ENCODE measurements at places on chromosomes 2 and 18.

- DNase-seq, result no peak
Measured at GRCh38 chr2:68771211-68771751, 36.7 kb downstream of the ARHGAP25 start.

GRCh38 chr2:97745474-97746174, 32.2 kb downstream of the ZAP70 start:
- no peak for DNase-seq

- DNase-seq, result no peak
Measured at GRCh38 chr2:72205504-72205881, 57.8 kb upstream of the CYP26B1 start.

DNA sequence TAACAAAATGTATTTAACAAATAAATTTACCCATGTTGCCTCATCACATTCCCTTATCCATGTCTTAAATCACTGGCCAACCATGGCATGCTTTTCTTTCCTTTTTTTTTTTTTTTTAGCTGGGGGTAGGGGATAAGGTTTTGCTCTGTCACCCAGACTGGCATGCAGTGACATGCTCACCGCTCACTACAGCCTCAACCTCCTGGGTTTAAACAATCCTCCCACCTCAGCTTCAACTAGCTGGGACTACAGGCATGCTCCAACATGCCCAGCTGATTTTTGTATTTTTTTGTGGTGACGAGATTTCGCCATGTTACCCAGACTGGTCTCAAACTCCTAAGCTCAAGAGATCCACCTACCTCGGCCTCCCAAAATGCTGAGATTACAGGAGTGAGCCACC, 266.4 kb downstream of the THSD7B start:
- no peak for DNase-seq

- DNase-seq, result no peak
Measured at GRCh38 chr18:1017227-1018058, 112.8 kb downstream of the ADCYAP1 start.

DNA sequence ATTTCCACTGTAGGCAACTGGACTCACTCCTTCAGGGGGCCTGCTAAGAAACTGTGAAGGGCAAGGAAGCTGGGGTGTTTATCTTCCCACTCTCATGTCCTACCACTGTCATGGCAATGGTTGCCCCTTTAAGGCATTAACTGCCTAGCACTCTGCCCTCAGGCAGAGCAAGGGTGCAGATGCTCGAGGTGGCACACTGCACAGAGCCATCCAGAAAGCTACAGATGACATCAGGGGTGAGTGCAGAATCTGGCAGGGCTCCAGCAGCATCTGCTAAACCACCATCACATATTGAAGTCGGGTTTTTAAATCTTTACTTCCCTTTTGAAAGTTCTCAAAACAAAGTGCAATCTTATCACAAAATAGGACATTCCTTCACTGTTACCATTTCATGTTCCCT, 75.4 kb downstream of the RAPGEF4 start:
- DNase-seq, result no peak

- DNase-seq, result no peak
Measured at GRCh38 chr18:36532394-36532793, 234.9 kb downstream of the FHOD3 start.

GRCh38 chr2:240575101-240575965, 7.0 kb downstream of the RNPEPL1 start:
- no peak for DNase-seq

DNA sequence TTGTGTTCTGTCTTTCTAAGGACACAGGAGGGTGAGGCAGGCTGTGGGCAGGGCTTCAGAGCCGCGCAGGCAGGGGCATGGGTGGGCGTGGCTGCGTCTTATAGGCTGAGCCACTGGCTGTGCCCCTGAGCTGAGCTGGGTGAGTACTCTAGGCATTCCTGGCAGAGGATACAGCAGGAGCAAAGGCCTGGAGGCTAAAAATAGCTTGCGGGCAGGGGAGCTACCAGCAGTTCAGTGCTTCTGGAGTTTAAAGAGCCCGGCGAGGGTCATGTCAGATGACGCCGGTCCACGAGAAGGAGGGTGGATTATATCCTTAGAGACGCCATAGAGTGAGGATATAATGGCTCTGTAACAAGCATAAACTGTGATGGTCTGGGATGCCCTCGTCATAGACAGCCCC, 31.5 kb upstream of the PDIA6 start:
- DNase-seq, result no peak

GRCh38 chr2:230932556-230933511, 7.8 kb upstream of the GPR55 start:
- no peak for DNase-seq

DNA sequence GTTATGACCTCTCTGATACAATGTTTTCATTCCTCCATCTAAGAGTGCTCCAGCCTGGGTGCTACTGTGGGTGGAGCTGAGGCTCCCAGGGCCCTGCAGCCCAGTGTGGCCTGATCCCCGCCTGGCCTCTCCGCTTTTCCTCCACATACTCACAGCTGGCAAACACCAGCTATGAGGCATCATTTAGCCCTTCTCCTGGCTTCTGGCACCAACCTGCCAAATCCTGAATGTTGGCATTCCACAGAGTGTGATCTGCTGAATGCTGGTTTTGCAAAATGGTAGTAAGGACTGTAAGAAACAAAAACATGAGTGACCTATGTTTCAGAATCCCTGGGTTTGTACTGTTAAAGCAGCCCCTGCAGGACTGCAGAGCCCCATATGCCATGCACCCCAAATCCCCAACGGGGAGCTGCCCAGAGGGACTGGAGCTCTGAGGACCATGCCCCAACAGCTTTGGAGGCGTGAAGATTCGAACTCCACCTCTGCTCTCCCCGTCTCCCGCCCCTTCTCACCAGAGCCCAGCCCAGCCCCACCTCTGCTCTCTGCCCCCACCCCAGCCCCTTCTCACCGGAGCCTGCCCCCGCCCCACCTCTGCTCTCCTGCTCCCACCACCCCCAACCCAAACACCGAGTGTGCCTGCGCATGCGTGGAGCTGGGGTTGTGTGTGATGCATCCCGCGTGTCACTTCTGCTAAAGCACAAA, 4.2 kb downstream of the SLC66A2 start:
- DNase-seq, result no peak

DNA sequence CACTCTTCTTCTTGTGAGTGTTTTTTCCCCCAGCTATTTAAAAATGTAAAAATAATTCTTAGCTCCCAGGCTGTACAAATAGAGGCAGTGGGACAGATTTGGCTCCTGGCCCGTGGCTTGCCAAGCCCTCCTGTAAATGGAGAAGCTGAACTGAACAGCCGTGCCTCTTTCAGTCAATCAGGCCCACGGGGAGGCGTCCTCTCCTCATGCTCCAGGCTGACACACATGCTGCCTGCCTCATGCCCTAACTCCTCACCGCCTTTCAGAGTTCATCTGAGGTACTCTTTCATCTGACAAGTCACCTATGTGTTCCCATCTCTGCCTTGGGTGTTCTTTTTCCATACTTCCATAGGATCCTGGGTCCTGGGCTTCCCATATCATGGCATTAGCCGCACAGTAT, 58.9 kb downstream of the BMP10 start:
- no peak for DNase-seq

DNA sequence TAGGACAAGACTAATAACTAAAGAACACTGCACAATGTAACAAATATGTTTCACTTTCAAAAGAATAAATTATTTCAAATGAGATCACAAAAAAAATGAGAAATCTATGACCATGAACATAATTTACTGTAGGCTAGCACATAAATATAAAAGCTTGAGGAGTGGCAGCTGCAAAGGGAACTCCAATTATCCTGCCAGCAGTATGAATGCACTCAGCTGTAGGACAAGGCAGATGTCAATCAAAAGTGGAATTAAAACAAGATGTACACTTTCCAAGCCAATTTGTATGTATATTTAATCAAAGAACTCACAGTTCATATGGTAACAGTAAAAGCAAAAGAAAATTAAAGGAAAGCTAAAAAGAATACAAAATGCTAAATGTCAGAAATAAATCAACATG, 76.6 kb upstream of the NCKAP5 start:
- DNase-seq, result no peak

DNA sequence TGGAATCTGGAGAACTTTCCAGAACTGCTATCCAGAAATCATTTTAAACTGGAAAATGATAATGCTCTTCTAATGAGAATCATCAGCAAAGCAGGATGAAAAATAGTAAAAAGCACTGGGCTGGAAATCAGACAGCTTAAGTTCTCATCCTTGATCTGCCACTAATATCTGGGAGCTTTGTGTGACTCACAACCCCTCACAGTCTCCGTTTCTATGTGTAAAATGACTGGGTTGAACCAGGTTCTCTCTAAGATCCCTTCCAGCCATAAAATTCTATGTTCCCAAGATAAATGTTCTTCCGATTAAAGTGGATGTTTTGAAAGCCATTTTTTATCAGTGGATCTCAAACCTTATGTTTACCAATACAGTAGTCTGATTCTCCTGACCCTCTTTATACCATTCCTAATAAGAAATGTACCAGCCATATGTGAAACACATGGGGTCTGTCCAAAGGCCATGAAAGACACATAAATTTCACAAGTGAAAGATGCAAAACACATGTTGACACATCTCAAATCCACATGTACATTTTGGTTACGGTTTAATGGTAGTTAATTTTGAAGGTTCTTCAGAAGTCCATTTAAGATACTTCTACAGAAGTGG, 188.8 kb downstream of the EN1 start:
- DNase-seq, result peak; percentile 71

- DNase-seq, result no peak
Measured at GRCh38 chr2:85237849-85238565, 89.8 kb downstream of the TGOLN2 start.

DNA sequence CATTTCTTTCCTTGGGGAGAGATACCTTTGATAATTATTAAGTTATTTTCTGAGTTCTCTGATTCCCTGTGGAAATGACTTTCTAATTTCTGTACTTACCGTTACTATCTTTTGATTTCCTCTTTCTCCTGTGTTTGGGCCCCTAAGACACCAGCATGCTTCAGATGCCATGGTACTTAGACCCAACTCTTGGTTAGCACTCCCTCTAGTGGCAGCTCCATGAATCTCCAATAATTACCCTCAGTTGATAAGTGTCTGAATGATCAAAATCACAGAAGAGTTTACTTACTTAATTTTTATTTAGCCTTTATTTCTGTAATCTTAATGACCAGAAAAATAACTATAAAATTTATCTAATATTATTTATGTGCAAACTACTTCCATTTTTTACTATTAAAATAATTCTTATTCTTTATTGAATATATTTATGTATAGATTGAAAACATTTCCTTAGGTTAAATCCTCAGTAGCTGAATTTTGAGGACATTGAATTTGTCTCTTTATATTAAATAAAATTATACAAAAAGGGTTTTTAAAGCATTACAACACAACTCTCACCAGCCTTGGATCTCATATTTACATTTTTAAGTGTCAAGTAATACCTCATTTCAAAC, 300.4 kb downstream of the KCNS3 start:
- peak; percentile 16 for DNase-seq

- DNase-seq, result peak; percentile 50
Measured at GRCh38 chr18:12597760-12598159, 60.1 kb downstream of the SPIRE1 start.

DNA sequence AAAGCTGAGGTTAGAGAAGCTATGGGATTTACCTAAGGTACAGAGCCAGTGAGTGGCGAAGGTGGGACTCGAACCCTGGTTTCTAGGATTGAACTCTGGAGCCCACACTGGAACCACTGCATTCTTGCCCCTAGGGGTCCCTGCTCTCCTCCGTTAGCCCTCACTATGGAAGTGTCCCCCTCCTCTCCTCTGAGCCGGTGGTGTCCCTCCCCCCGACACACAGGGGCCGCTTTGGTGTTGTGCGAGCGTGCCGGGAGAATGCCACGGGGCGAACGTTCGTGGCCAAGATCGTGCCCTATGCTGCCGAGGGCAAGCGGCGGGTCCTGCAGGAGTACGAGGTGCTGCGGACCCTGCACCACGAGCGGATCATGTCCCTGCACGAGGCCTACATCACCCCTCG, 8.5 kb upstream of the GMPPA start:
- no peak for DNase-seq

- DNase-seq, result no peak
Measured at GRCh38 chr2:188993247-188993646, 19.1 kb downstream of the COL3A1 start.

DNA sequence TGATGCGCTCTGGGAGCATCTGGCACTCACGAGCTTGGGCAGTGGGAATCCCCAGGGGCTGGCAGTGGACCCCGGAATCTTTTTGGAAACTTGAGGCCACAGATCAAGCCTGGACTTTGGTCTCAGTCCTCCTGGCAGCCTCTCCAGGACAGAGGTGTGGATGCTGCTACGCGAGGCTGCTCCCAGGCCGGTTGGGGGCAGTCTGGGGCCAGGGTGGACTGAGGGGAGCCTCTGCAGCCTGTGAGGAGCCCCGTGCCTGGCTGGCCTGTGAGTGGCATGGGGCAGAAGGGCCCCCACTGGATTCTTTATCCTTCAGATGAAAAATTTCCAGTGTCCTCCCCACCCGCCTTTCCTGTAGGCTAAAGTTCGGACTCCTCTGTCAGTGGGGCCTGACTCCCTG, 12.7 kb upstream of the DES start:
- DNase-seq, result no peak

- no peak for DNase-seq
Measured at GRCh38 chr18:5488844-5489243, 55.0 kb downstream of the EPB41L3 start.

GRCh38 chr2:167110345-167110744, 222.1 kb downstream of the XIRP2 start:
- DNase-seq, result no peak

DNA sequence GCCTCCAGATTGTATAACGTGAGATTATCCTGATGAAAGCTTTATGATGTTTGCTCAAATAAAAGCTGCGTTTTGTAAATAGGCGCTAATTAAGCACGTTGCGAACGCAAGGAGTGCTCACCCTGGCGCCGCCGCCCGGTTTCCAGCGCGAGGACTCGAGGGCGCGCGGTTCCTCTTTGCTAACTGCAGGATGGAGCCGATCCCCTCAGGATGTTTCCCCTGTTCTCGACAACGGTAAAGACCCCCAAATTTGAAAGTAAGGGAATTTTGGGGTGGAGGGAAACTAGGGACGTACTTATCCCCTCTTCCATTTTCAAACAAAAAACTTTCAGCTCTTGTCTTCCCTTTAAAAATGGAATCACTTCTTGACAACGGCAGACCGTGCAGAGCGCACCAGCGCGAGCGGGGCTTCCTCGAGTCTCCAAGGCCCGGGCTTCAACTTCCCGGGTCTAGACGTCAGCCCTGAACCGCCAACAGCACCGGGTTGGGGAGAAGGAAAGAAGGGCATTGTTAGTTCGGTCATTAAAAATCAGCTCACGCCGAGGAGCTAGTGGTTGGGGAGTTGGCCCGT, 1.1 kb upstream of the GBX2 start:
- no peak for DNase-seq
